ENCODE measurements at places on chromosomes 7 and 10. TPM values are rescaled to one million over a fixed set of nuclear protein-coding genes. Genes with fewer than 3 reads are reported as not detected.

Gene FAM131B
- 1.8 TPM for polyA plus RNA-seq

Gene DPY19L1
- 16.0 TPM for polyA plus RNA-seq

Gene CYP3A4
- polyA plus RNA-seq: not detected

- no peak for DNase-seq
Observed at GRCh38 chr10:31723106-31723750, 205.4 kb downstream of the ARHGAP12 start.

DNA sequence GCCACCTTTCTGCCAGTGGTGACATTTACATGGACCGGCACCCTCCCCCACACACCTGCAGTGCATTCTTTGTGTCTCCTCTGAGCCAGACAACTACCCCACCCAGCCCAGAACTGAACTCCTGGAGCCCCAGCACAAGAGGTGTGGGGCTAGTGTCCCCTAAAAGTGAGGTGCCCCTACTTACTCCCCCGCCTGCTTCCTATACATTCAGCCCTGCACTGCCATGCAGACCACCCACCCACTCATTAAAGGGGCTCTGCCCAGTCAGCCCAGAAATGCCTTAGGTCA is 1.9 kb downstream of the SAP25 start:
- DNase-seq: no peak
